Ovary (tissue), 10 donors: ENCODE measurements at places on chromosomes 13 and 19. TPM values are rescaled to one million over a fixed set of nuclear protein-coding genes. Genes with fewer than 3 reads are reported as not detected.

DNA sequence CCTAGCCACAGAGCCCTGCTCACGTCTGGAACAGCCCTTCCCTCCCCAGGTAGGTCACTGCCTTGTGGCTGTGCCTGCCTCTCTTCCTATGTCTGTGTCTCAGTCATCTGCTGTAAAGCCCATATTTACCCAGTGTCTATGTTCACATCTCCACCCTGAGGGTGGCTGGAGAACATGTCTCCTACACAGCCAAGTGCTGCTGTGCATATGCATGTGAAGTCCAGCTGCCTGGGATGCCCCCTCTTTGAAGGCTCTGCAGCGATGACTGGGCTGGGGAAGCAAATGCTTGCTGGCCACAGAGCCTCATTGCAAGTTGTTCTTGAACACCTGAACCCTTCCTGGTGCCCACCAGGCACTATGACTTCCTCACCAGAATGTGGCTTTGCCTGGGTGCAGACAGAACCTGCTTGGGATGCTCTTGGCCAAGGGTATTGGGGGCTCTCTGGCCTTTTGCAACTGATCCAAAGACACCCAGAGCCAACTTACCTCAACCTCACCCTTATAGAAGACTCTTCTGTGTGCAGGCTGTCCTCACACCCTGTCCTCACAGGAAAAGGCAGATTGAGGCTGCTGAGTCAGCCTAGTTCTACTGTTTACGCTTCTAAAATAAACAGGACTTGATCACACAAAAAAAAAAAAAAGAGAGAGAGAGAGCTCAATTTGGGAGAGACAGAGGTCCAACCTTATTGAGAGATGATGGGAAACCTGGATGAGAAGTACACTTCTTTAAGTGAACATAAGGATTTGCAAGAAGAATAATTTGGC, 26.5 kb downstream of the MRPL57 start:
- no peak overlapping the region for H3K4me3 ChIP-seq
- H3K4me1 ChIP-seq: no peaks in the 10 kb centered on the region
- no peak overlapping the region for H3K27ac ChIP-seq
- no peaks in the 10 kb centered on the region for H3K36me3 ChIP-seq
- H3K27me3 ChIP-seq: no peaks in the 10 kb centered on the region

DNA sequence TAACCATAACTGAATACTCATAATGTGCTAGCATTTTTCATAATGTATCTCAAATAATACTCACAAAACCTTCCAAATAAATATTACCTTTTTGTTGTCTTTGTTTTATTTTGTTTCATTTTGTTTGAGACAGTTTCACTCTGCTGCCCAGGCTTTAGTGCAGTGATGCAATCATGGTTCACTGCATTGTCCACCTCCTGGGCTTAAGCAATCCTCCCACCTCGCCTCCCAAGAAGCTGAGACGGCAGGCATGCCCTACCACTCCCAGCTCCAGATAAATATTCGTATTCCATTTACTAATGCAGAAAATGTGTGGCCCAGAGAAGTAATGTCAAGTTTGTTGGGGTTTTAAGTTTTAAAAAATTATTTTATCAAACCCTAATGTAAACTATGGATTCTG, 739.1 kb downstream of the GPC5 start:
- H3K36me3 ChIP-seq: no peaks in the 10 kb centered on the region
- no peak overlapping the region for H3K4me3 ChIP-seq
- H3K27me3 ChIP-seq: no peaks in the 10 kb centered on the region
- H3K27ac ChIP-seq: no peak overlapping the region

Gene EPSTI1
- total RNA-seq: 11.9 TPM

DNA sequence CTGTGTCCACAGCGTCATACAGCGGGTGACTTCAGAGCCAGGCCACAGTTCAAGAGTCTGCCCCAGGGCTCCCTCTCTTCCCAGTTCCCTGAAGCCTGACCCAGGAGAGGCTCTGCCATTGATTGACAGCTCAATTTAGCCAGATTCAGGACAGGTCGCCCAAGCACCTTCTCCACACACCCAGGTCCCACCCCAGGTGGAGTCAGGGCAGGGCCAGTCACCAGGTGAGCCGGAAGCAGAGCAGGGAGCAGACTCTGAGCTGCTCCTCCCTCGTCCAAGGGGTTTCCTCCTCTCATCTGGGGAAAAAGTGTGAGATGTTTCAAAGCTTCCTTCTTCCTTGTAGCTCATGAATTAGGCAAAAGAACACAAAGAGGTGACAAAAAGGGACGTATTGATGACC, 5.6 kb downstream of the CEACAM7 start:
- H3K4me1 ChIP-seq: no peaks in the 10 kb centered on the region
- H3K27me3 ChIP-seq: no peaks in the 10 kb centered on the region
- no peaks in the 10 kb centered on the region for H3K36me3 ChIP-seq
- DNase-seq: no peak

DNA sequence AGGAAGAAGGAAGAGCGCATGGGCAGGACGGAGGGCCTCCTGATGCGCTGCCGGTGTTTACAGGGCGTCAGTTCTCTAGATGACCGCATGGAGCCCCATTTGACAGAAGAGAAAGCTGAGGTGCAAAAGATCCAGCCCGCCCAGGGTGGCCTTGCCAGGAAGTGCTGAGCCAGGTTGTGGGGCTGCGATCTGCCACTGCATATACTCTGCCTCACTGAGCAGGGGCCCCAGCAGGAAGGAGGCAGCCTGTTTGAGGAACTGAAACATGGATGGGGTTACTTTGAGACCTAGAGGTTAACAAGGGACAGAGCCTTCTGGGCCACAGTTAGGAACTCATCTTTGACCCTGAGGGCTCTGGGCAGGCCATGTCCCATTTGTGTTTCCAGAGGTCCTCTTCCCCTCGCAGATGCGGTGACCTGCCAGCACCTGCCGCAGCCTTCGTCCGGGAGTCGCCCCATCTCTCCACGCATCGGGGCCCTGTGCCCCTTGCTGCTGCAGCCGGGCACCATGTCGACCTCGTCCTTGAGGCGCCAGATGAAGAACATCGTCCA, 3.2 kb downstream of the EPN1 start:
- peaks cover 27% of the 10 kb centered on the region for H3K4me1 ChIP-seq
- DNase-seq: no peak
- no peak overlapping the region for H3K27ac ChIP-seq
- no peak overlapping the region for H3K4me3 ChIP-seq
